Mesangial cell (primary cell): ENCODE measurements at places on chromosomes 13 and 19. TPM values are rescaled to one million over a fixed set of nuclear protein-coding genes. Genes with fewer than 3 reads are reported as not detected.

The ZNF578 gene
- total RNA-seq, result 0.16 and 1.4 TPM in 2 replicates

The CADM4 gene
- 24.4 and 39.2 TPM in 2 replicates for total RNA-seq

The ZNF433 gene
- total RNA-seq, result 2.0 and 2.4 TPM in 2 replicates

The ZNF221 gene
- total RNA-seq, result 2.0 and 2.2 TPM in 2 replicates

The GAPDHS gene
- total RNA-seq, result not detected in 2 replicates

The RNF17 gene
- total RNA-seq, result 0.13 and 0.49 TPM in 2 replicates

The OR7G2 gene
- total RNA-seq, result not detected in 2 replicates

The KASH5 gene
- total RNA-seq, result not detected in 2 replicates

The DIAPH3 gene
- 6.6 and 33.1 TPM in 2 replicates for total RNA-seq

The ZNF426 gene
- total RNA-seq, result 6.8 and 11.9 TPM in 2 replicates
